Motor neuron (in vitro differentiated cells): ENCODE measurements at places on chromosomes 4 and X.

- ATAC-seq = no peak
These were observed 33.4 kb upstream of the RASGEF1B start for GRCh38 chr4:81505004-81505598.

DNA sequence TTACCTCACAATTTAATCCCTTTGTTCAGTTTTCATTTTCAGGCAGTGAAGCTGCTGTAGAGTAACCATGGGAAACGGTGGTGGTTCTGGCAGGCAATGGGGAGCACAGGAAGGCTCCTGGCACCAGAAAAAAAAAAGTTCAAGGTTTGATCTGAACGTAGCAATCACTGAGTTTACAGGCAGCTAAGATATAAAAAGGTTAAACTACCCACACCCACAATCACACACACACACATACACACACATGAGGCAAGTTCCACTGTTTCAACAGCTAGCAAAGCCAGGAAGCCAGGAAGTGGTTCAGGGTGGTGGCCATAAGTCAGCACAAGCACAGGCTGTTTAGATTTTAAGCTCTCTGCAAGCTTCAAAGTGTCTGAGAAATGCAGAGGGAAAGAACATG lies at the start of gene SULT1B1:
Gene SULT1B1 (minus strand): TSS at position 166 of the 400 bp plus-strand sequence. CDS start 5,403 bp downstream, outside the sequence.
- no peak for ATAC-seq

DNA sequence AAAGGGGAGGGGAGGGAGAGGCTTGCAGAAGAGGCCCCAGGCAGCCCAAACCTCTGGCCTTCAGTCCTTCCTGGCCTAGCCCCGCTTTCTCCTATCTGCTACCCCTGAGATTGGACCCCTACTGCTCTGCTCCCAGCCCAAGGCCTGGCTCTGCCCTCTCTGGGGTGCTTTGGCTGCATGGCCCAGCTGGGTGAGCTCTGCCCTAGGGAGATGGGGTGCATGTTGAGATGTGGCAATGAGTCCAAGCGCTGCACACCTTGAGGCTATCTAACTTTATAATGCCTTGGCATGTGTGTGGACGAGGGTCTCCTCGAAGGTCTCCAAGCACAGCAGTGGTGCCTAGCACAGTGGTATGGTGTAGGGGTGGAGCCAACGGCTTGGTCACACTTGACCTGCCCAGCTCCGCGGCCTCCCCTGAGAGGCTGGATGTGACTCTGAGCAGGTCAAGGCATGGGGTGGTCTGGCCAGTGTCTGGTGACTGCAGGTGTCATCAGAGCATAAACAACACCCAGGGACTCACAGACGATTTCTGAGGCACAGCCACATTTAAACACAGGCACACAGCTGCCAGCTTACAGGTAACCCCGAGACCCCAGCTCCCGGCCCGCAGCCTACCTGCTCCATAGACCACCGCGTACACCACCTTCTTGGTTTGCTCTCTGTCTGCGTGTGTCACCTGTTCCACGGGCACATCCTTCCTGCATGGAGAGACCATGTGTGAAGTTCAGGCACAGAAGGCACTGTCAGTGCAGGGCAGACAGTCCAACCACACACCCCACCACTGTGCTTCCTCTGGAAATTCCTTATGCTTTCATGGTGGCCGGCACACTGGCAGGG lies 36.3 kb downstream of the NAT8L start:
- no peak for ATAC-seq

DNA sequence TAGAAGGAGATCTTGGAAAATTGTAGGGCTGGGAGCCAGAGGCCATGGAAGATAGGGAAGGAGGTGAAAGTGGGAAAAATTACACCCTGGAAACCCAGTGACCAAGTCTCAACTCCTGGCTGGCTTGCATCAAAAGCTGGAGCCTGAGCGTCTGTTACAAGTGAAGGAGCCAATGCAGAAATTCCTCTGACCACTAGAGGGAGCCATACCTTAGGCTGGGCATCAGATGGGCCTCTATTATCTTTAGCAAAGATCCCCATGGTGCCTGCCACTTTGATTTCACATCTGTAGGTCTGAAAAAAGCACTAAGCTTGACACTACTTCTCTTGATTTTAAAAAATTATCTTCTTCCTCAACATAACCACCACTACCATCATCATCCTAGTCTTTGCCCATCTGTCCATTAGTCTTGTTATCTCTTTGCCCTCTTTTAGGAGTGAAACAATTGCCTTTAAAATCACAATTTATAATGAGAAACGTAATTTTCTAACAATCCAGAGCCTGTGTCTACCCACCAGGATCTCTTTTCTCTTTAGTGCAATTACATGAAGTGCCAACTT lies 62.9 kb downstream of the ANAPC4 start:
- ATAC-seq = peak; percentile 90

GRCh38 chr4:174523025-174523693 lies 871 bp upstream of the HPGD start:
- ATAC-seq = peak; percentile 34

- no peak for ATAC-seq
These were observed 5.8 kb downstream of the YTHDC1 start for GRCh38 chr4:68344049-68344448.

GRCh38 chr4:7855731-7856130 lies 83.9 kb downstream of the AFAP1 start:
- ATAC-seq = no peak
